ENCODE measurements at places on chromosomes 1 and 21.

DNA sequence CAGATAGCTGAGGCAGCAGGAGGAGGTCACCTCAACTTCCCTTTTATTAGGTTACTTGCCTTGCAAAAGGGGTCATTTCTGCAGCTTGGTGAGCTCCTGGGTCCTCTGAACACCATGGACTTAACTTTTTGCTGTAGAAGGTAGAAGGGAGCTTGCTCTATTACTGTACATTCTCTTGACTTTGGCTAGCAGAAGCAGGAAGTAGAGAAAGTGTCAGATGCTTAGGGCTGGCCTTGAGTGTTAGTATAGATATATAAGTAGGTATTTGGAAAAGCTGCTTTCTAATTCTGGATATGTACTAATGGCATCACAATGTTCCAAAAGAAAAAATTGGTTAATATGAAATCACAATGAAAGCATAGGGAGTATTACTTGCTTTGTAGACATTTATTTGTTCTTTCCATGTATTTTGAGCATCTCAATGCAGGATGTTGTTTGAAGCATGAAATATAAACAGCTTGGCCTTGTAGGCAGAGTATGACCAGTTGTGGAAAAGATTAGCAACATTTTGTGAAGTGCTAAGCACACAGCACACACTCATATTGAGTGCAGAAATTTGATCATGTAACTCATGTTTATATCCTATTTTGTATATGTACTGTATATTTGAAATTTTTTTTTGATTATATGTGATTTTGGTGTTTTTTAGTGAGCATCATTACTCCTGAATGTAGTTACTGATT lies 108.8 kb downstream of the DYRK1A start:
- DNase-seq, result no peak

DNA sequence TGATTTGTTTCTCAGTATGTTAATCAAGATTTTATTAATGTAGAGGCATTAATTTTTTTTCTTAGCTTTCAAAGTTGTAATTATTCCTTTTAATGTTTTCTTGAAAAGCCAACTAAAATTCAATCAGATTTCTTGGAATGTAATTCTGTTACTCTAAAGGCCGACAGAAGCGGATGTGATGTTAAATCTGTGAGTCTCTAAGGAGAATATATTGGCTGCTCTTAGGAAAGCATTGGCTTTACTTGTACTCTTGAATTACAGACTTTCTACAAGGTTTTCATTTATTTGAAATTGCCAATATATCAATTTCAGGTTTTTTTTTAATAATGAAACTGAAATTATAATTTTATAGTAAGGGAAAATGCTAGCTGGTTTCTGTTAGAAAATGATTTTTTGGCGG lies 29.2 kb downstream of the RRP15 start:
- DNase-seq, result no peak

DNA sequence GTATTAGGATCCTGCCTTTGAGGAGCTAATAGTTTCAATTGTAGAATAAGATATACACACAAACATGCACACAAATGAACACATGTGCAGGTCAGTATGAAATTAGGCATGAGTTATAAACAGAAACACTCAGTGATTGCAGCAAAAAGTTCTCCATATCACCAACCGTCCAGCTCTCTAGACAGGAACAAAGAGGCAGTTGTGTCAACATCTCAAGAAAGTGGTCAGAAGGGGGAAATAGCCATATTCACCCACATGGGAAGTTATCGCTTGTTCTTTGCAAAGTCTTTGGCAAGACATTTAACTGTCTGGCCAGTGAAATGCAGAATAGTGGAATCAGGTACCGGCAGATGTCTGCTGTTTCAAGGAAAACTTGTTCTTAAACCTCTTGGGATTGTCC lies 29.4 kb upstream of the PIGC start:
- DNase-seq, result no peak

GRCh38 chr1:159881622-159882526 lies 18.1 kb downstream of the CFAP45 start:
- peak; percentile 11 for DNase-seq

DNA sequence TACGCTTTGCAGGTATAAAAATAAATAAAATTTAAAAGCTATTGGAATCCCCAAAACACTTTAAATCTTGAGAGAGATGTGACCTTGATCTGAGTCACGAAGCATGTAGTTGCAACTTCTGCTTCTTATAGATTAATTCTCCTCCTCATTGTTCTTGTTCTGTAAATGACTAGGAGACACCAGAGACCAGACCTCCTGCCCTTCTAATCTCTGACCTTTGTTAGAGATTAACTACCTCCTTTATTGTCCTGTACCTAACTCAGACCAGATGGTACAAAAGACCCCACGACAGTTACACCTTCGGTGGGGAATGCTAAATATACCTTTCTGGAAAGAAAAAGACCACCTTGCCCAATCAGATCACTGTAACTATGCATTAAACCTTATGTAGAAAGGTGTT lies 76.9 kb upstream of the NEK2 start:
- DNase-seq, result no peak

DNA sequence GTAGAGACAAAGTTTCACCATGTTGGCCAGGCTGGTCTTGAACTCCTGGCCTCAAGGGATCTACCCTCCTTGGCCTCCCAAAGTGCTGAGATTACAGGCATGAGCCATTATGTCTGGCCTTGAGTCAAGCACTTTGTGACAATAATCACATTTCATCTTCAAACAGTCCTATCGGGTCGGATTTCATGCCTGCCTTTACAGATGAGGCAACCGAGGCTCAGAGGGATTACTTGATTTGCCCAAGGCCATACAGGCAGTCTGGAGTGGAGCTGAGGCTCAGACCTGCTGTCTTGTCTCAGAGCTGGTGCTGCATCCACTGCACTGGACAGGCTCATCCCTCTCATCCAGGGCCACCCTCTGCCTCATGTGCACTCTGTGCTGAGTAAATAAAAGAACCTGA lies 26.6 kb downstream of the FAM151A start:
- no peak for DNase-seq

DNA sequence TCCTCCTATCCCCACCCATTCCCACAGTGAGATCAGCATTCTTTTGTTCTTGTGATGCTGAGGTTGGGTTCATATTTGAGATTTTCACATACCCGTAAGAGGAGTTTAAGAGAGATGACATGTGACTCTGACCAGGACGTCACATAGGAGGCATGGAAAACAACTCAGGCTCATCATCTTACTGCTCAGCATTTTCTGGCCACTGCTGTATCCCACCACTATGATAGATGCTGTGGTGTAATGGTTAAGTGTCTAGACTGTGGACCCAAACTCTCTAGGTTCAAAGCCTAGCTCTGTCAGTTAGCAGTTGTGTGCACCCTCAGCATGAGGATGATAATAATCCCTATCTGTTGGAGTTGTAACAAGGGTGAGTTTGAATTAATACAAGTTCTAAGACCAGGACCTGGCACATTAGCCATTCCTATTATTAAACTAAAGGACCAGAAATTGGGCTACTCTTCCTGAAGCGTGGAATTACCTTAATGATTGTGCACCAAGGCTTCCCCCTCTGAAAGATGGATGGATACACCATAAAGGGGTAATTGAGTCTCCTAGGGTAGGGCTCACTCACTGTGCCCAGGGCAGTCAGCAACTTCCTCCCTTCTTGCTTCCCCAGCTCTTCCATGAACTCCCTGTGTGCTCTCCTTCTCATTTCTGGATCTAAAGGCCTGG lies 40.9 kb downstream of the LGR6 start:
- DNase-seq, result no peak

- no peak for DNase-seq
Measured at GRCh38 chr1:244349581-244350001, 102.1 kb downstream of the ADSS2 start.

DNA sequence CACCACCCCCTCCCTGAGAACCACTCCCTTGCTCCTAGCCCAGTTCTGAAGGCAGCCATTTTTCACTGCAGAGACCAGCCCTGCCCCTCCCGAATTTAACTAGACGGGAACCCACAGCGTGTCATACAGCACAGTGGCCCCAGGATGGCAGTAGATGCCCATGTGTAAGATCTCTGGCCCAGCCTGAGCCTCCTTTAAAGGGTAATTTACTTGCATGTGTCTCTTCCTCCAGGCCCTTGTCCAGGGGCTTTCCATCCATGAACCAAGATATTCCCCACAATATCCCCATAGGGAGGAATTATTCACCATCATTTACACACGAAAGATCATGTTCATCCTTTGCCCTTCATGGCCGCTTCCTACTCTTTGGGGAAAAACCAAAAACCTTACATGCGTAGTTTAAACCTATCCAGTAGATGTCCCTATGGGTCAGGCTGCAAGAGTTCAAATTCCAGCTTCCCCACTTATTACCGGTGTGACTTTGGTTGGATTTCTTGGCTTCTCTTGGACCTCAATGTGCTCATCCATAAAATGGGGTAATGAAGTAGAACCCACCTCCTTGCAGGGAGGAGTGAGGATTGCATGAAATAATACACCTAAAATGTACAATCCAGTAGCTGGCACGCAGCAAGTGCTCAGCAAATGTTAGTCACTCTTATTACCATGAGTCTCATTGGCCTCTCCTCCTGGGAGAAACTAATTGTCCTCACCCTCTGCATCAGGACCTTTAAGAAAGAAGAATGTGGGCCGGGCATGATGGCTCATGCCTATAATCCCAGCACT lies 4.0 kb upstream of the LACTBL1 start:
- DNase-seq, result peak; percentile 71

DNA sequence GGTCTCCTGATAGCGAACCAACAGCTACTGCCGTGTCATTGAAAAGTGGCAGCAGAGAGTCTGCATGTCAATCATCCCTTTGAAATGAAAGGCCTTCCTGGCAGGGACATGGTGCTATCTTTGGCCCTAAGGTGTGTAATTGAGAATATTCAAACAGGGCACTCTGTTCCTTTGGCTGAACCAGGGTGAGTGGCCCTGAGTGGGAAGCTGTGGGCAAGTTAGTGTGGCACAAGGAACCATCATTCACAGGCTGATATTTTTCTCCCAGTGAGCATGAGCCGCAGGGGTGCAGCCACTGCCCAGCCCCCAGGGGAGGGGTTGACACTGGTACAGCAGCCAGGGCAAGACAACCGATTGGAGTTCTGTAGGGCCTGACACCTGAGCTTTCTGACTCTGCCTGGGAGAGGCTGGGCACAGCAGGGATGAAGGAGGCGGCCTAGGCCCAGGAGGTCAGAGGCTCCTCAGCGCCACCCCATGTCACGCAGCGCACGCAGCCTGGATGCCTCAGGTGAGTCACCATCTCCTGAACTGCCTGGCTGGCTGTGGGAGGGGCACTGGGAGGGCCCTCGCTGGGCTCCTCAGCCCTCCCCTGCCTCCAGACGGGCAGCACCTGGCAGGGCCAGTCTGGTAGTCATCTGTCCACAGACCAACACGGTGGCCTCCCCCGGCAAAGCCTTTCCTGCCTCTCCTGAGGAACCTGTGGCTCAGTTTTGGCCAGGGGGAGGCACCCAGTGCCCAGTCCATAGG lies 13.2 kb downstream of the QSOX1 start:
- no peak for DNase-seq

- DNase-seq, result no peak
Measured at GRCh38 chr1:30258876-30259275, 464.5 kb downstream of the MATN1 start.

DNA sequence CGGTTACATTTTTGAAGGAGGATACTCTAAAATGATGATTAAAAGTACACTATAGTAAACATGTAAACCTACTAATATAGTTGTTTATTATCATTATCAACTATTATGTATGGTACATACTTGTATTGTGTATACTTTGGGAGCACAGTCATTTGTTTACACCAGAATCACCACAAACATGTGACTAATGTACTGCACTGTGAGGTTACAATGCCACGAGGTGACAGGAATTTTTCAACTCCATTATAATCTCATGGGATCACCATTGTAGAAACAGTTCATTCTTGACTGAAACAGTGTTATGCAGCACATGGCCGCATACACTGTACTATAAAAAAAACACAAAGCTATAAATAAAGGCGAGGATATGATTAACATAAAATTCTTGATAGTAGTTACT lies 44.3 kb downstream of the GPATCH2 start:
- DNase-seq, result no peak

- no peak for DNase-seq
Measured at GRCh38 chr1:119323216-119323982, 45.2 kb upstream of the HAO2 start.

GRCh38 chr1:20150969-20151368 lies 11.8 kb downstream of the PLA2G2F start:
- no peak for DNase-seq

DNA sequence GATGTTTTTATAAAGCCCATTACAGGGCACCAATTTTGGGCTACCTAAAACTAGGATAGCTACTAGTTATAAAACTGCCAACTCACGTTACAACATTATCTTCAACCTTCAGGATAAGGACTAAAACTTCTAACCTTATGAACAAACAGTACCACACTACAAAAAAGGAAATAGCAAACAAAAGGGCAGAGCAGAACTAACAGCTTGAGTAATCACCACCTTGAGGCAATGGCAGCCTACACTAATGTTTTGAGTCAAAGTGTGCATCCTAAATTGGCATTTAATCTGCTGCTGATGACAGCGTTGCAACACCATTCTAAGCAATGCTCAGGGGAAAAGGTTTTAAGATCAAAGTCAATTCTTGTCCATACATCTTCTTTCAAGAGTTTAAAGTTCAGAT lies 27.2 kb downstream of the PTP4A2 start:
- no peak for DNase-seq

- no peak for DNase-seq
Measured at GRCh38 chr1:87091425-87091824, 177.0 kb downstream of the HS2ST1 start.

DNA sequence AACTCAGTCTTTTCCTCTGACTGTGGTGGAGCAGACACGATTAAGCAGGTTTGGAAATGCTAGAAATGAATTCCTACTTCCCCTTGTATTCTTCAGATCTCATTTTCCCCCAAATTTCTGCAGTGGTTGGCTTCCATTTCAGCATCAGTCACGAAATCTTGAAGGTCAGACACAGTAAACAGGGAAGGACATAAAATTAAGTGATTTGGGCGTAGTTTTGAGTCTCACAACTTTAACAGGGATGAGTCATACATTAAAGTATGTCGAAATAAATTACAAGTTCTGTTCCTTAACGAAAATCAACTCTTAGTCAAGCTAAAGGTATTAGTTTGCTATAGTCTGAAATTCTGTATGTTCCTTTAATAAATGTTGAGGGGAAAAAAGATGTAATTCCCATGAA lies 61.1 kb downstream of the HNRNPR start:
- DNase-seq, result no peak

GRCh38 chr21:26806801-26807295 lies 38.4 kb downstream of the ADAMTS1 start:
- DNase-seq, result no peak

GRCh38 chr1:96978901-96979300 lies 257.3 kb downstream of the PTBP2 start:
- DNase-seq, result no peak

DNA sequence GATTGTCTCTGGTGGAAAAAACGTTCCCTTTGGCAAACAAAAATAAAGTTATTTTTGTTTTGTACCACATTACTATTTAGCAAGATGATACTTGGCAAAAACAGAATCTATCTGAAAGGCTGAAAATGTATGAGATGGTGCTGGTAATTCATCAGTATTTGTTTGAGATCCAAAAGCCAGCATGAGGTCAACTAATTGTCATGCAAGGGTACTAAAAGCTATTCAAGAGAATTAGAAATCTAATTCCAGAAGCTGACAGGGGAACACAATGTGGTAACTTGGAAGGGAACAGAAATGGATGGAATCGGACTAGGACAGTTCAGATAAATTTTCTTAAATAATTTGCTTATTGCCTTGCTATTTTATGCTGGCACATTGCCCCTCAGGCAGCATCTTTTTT lies 263.8 kb downstream of the KCNT2 start:
- no peak for DNase-seq
